Activated CD8-positive, alpha-beta memory T cell treated with anti-CD3 and anti-CD28 coated beads, Interleukin-2, amount 10 ng/mL, durations not matched to agents 7 days and 5 days (primary cell): ENCODE measurements at places on chromosomes 16 and 17.

- DNase-seq, result no peak
Observed at GRCh38 chr16:86494039-86494564, 16.2 kb upstream of the FOXF1 start.

- DNase-seq, result no peak
Observed at GRCh38 chr17:27329146-27329805, 35.4 kb downstream of the WSB1 start.

DNA sequence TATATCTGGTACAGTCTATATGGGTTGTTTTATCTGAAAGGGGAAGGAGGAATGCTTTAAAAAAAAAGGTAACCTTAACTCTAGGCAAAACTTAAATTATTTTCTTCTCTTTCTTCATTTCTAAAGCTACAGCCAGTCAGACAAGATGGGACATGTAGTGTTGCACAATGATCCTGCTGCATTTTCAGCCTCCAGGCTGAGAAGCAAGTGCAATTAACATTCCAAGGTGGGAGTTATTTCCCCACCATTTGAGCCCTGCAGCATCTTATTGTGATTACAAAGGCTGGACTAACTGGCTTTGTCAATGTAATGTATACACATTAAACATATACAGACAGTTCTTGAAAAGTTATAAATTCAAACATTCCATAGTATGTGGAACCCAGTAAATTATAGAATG, 22.6 kb upstream of the NF1 start:
- DNase-seq, result no peak

- no peak for DNase-seq
Observed at GRCh38 chr16:25038239-25038954, 23.2 kb upstream of the ARHGAP17 start.

DNA sequence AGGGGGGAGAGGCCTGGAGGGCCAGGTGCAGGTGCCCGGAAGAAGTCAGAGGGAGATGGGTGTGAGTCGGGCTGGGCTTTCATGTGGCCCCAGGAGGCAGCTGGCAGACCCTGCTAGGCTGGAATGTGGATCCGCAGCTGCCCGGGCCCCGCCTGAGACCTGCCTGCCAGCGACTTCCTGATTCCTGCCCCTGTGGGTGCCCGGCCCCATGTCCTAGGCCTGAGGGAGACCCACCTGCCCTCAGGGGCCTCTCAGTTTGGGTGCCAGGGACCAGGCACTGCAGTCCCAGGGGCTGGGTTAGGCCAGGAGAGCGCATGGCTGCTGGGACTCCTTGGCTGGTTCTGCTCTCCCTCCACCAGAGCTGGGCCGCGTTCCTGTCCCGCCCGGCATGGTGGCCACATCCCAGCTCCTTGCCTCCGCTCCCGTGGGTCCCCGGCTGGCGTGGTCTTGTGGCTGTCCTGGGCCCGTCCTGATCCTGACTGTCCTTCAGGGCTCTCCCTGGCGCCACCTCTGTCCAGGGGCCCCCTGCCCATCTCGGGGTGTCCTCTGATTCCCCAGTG, 22.1 kb upstream of the SPNS2 start:
- no peak for DNase-seq

DNA sequence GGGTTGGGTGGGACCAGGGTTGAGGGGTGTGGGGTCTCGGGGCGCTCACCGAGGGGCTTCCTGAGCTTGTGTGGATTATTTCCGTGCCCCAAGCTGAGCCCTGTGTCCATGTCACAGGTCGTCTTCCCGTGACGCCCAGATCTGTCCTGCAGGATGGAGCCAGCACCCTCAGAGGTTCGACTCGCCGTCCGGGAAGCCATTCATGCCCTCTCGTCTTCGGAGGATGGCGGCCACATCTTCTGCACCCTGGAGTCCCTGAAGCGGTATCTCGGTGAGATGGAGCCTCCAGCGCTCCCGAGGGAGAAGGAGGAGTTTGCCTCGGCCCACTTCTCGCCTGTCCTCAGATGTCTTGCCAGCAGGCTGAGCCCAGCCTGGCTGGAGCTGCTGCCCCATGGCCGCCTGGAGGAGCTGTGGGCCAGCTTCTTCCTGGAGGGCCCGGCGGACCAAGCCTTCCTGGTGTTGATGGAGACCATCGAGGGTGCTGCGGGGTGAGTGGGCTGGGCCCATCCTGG, 1.0 kb downstream of the TELO2 start:
- DNase-seq, result no peak
